ENCODE measurements at places on chromosomes 3 and 15. TPM values are rescaled to one million over a fixed set of nuclear protein-coding genes. Genes with fewer than 3 reads are reported as not detected.

The ACKR4 gene
- total RNA-seq, result not detected

- DNase-seq, result no peak
These were observed 9.4 kb downstream of the CTNNB1 start for GRCh38 chr3:41208507-41209220.

GRCh38 chr3:55480911-55481743 lies 6.0 kb downstream of the WNT5A start:
- DNase-seq, result peak; percentile 75

GRCh38 chr15:60573936-60574335 lies 95.0 kb upstream of the ICE2 start:
- no peak for DNase-seq

- DNase-seq, result no peak
These were observed 16.0 kb upstream of the PLA2G4F start for GRCh38 chr15:42172475-42172874.

DNA sequence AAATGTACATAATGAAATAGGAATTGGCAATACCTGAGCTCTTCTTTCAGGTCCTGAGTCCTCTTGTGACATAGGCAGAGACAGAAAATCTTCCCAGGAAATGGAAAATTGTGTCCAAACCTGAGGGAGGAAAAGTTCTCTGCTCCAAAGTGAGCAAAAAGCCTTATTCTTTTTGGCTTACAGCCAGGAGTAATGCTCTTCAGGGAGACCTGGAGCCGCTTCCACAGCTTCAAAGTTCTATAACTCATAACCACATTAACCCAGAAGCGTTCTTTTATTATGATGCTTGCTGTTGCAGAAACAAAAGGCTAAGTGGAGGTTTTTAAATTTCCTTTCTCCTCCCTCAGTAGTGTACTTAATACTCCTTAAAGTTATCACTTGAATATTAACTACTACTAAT lies 633 bp downstream of the IGSF10 start:
- DNase-seq, result no peak
